ENCODE measurements at places on chromosomes 2 and 18.

DNA sequence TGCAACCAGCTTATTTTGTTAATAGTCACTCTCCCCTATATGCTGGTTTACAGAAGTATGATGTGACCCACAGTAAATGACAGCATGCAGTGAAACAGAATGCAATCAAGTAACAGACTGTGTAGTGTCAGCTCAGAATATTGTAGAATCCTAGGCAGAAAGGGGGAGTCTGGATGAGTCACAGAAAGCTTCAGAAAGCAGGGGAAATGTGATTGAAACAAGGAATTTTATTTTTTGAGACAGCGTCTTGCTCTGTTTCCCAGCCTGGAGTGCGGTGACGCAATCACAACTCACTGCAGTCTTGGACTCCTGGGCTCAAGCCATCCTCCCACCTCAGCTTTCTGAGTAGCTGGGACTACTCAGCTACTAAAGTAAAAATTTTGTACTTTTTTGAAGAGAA is 219.9 kb upstream of the FBXO11 start:
- DNase-seq: no peak

DNA sequence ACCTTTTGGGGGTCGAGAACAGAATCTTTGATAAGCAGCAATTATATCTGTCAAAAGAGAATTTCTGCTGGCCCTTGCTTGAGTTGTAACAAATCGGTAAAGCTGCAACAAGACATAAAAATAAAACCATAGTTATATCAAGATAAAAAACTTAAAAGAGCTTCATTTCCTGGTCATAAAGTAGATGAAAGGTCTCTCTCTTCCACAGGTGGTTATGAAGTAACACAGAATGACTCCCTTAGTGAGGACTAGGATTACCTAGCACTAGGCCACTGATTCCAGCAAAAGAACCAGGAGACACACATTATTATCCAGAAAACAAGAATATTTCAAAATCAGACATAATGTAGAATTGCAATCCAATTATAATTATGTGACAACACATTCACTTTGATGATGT is 5.4 kb downstream of the AFG3L2 start:
- no peak for DNase-seq

DNA sequence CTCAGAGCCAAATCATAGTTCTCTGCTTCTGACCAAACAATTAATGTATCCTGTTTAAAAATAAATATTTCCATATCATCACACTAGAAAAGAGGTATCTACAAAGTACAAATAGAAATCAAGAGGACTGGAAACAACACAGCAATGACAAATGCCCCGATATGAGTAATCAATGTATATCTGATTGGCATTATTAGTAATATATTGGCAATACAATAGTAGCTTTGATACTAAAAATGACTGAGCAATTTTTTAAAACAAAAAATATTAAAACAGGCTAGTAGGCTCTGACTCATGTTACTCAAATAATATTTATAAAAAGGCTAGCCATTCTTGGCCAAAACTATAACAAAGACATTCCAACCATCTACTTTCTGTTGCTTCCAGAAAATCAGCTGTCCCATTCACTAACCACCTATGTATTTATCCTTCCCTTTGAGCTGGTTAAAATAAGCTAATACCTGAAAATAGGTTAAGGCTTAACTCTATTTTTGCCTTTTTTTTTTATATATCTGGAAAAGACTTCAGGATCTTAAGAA is 13.3 kb downstream of the PPP4R3B start:
- no peak for DNase-seq

GRCh38 chr18:79058007-79058406 is 11.2 kb upstream of the ATP9B start:
- no peak for DNase-seq

GRCh38 chr18:68267583-68267982 is 447.3 kb downstream of the TMX3 start:
- no peak for DNase-seq

DNA sequence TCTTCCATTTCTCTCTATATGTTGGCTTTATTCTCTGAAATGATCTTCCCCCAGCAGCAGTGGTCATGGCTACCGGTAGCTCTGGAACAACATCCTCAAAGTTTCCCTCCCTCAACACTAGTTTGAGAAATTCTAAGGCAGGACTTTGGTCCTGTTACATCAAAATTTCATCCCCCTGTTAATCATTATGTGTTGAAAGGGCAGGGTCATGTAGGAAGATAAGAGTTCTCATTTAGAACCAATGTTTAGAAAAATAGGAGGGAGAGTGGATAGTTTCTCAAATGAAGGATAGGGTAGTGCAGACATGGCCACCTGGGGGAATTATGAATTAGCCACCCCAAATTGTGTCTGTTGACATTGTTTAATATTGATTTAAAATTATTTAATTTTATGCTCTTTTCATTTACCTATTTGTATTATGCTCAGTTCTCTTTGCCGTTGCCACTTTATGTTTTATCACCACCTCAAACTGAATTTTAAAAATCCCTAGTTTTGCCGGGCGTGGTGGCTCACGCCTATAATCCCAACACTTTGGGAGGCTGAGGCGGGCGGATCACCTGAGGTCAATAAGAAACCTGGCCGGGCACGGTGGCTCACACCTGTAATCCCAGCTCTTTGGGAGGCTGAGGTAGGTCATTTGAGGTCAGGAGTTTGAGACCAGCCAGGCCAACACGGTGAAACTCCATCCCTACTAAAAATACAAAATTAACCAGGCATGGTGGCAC is 22.3 kb downstream of the EML4 start:
- no peak for DNase-seq

DNA sequence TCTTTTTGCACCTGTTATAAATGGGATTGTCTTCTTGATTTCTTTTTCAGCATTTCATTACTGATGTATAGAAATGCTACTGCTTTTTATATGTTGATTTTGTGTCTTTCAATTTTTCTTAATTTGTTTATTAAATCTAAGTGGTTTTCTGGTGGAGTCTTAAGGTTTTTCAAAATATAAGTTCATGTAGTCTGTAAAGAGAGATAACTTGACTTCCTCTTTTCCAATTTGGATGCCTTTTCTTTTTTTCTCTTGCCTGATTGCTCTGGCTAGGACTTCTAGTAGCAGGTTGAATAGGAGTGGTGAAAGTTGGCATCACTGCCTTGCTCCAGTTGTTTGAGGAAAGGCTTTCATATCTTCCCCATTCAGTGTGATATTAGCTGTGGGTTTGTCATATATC is 28.6 kb upstream of the GALNT5 start:
- DNase-seq: no peak

- no peak for DNase-seq
Observed at GRCh38 chr2:124485659-124486058, 460.6 kb downstream of the CNTNAP5 start.

DNA sequence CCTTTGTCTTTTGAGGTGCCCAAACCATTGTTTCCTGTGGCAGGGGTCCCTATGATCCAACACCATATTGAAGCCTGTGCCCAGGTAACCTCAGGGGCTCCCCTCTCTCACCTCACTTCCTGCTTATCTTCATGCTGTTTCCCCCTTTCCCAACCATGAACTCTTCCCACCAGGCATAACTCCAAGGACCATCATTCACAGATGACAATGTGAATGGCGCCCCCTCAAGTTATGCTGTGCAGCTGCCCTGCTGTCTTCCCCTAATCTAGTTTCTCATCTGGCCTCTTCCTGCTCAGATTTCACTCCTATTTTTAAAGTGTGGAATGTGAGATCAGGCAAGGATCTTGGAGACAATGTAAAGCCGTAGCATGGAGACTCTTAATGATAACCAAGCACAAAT is 1.4 kb downstream of the GMPPA start:
- DNase-seq: no peak

DNA sequence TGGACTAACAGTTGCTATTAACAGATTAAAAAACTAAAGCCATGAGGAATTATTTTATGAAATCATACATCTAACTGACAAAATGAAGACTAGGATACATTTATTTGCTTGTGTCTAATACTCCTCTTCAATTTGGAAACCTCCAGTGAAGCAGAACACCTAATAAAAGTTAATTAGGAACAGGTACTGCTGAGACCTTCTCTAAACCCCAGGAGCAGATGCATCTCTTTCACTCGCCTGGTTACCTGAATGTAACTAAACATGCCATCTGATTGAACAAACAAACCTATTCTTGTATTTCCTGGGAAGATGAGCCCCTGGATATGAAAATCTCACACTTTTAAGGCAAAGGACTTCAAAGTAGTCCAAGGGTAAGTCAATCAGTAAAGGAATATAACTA is 898.2 kb downstream of the NRXN1 start:
- DNase-seq: no peak

DNA sequence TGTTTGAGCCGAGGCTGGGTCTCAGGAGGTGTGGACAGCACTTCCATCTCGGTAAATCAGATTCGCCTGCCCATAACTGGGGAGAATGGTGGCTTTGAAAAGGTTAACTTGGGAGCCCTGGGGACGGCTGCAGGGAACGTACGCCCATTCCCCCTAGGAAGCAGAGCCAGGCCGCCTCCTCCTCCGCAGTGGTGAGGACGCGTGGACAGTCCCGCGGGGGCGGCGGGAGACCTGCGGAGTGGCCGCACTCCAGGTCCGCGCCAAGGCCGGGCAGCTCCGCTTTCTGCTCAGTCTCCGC is 845 bp upstream of the MYCN start:
- no peak for DNase-seq

DNA sequence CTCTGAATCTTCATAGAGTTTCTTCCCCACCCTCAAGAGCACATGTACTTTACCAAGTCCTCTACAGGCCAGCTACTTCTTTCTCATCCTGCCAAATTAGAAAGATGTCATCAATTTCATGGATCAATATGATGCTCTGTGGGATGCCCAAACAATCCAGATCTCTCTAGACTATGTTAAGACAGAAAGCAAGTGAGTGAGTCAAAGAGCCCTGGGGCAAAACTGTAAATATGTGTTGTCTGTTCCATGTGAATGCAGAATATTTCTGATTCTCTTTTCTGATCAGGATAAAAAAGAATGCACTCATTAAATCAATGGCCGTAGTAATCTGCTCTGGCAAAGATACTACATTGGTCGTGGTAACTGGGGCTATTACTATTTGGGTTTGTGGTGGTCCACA is 53.1 kb upstream of the ROCK2 start:
- DNase-seq: no peak

- DNase-seq: no peak
Observed at GRCh38 chr2:207530160-207531031, 634 bp downstream of the CREB1 start.

DNA sequence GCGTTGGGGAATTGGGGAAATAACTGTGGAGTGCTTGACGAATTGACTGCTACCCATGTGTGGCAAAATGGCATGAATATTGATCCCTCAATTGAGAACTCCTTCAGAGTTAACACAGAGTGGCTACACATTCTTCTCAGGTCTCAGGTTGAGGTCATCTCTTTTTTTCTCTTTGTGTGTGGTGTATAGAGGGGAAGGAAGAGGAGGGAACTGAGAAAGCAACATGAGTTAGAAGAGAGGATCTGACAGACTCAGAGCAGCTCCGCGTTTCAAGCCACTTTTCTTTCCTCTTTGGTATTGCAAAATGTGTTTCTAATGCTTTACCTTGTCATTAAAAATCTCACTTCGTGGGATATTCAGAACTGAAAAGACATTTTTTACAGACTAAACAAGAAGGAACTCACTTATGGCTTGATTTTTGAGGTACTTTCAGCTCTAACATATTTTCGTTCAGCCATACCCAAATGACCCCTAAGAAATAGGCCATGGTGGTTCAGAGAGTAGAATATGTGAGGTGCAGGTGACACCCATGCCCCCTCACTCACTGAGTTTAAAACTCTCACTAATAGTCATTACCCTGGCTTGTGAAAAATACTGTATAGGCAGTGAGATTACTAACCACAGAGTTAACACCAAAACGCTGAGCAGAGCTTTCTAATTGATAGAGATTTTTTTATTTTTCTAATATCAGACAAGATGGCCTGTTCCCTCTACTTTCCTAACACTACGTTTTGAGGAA is 22.5 kb downstream of the STAT4 start:
- no peak for DNase-seq

DNA sequence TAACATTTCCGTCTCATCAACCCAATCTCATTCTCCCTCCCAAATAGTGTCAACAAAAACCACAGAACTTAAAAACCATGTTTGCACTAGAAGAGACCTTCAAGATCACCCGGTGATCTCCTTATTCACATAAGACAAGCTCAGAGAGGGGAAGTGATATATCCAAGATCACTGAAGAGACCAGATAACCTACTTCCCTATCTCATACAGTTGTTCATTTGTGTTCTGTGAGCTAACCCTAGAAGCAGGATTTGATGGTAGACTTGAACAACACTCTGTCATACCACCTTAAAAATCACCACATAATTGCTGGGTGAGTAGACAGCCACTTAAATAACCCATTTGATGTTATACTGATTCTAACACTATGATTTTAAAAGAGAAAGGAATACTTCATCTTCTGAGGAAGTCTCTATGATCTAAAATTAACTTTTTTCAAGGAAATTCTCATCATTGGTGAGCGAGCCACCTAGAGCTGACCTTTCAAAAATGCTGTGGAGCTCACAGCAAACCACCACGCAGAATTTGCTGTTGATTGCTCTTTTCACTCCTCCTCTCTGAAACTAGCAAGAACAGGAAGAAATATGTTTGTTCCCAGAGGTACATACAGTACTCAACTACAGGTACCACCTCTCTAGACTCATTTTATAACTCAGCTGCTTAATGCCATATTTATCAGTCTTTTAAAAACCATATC is 15.1 kb downstream of the AAK1 start:
- DNase-seq: no peak

- no peak for DNase-seq
Observed at GRCh38 chr2:62545261-62545660, 39.3 kb upstream of the TMEM17 start.

DNA sequence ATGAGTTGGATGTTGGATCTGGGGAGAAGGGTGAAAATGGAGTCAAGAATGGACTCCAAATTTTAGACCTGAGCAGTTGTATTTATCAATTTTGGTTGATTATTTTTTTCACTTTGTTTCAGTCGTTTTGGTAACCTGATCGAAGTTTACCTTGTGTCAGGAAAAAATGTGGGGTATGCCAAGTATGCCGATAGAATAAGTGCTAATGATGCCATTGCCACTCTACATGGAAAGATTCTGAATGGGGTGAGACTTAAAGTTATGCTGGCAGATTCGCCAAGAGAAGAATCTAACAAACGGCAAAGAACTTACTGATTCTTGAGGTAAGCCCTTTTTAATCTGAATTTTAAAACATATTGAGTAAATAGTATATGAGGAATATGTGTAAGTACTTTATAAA is 13.6 kb downstream of the RBM45 start:
- DNase-seq: no peak

- DNase-seq: no peak
Observed at GRCh38 chr2:228541789-228542188, 360.3 kb upstream of the SPHKAP start.

- DNase-seq: no peak
Observed at GRCh38 chr18:36326771-36327170, 29.3 kb downstream of the FHOD3 start.

DNA sequence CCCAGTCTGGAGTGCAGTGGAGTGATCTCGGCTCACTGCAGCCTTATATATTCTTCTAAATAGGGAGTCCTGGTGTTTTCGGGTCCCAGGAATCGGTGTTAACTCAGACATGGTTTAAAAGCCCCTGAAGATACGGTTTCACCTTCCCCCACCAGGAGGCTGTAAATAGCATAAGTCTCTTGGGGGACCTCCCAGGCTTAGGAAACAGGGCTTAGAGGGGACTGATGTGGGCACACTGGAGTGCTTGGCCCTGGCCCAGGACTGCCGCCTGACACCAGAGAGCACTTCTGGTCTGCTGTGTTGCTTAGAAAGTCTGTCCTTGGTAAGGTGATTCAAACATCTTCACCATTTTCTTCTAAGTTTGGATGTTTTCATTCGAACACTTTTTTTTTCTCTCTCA is 39.7 kb upstream of the MAP4K4 start:
- DNase-seq: no peak
